ENCODE measurements at places on chromosomes 4 and X.

DNA sequence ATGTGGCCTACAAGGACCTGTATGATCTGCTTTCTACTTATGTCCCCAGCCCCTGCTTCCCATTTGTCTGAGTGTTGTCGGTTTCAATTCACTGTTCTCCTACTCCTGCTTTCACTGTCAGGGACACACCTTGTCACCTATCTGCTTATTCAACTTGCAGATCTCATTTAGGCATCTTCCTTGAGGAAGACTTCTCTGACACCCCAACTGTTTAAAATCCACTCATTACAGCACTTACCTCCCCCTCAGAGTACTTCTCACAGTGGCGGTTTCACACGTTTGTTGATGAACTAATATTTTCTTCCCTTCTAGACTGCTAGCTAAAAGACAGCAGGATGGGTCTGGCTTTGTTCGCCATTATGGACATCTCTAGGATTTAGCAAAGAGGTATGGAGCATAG, 279.9 kb upstream of the TET2 start:
- DNase-seq = no peak

- no peak for DNase-seq
These were observed 876 bp downstream of the MPP1 start for GRCh38 chrX:154804261-154804956.

- DNase-seq = no peak
These were observed 41.9 kb downstream of the MAMLD1 start for GRCh38 chrX:150405006-150405405.

DNA sequence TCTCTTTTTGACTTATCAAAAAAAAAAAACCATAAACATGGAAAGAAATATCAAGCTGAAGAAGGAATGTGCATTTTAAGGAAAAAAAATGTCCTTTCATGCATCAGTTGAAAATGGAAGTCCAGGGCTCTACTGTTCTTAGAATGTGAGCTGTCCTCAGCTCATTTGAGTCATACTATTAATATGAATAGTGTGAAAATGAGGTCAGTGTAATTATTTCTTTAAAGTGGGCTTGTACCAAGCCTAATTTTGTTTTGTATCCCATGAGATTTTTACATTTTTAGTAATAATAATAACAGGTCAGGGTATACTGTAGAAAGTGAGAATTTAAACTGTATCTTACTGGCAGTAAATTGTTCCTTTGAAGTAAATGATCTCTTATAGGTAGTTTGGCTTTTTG, 148.5 kb downstream of the NAA11 start:
- DNase-seq = no peak

GRCh38 chr4:38733663-38734062, 49.1 kb downstream of the TLR10 start:
- DNase-seq = no peak

DNA sequence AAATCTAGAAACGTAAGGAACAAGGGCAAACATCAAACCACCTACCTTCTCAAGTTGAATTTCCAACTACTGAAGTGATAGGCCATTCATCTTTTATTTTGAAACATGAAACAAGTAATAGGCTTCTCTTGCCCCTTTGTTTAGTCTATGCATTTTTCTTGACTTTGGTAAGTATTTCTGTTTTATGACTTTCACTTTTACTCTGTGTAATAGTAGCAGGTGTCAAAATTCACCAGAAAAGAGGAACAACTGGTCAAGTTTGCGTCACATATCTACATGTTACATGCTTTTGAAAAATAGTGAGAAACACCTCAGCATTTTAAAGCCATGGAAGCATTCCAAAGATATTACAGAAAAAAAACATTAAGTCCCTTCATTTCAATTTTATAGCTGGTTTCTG, 157.1 kb upstream of the FTHL17 start:
- DNase-seq = peak; percentile 30

DNA sequence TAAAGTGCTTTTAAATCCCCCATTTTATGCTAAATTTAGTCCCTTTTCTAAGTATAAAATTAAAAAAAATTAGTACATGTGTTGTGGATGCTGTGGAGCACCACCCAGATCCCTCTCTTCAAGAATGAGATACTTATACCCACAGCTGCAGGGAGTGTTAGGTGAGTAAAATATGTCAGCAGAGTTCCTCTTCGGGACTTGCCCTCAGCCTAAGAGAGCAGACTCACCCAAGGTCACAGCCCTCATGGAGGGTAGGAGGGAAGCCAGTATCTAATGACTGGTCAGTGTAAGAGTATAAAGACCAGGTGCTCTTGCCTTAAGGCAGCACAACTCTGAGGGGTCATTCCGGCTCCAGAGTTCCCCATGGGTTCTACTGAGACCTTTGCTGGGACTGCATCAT, 88.5 kb downstream of the REELD1 start:
- DNase-seq = no peak

DNA sequence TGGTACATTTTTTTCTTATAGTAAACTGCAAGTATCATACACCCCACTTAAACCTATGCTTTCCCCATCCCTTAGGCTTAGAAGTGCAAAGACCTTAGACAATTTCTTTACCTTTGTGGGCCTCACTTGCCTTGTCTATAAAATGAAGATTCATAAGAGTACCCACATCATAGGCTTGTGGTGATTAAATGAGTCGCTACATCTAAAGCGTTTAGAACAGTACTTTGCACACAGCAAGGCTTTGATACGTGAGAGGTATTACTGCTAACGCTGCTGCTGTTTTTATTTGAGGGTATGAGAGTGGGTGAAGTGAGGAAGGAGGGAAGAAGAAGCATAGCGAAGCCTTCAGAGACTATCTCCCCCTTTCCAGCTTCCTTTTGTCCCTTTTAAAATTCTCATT, 87.8 kb upstream of the RPS6KA3 start:
- no peak for DNase-seq

DNA sequence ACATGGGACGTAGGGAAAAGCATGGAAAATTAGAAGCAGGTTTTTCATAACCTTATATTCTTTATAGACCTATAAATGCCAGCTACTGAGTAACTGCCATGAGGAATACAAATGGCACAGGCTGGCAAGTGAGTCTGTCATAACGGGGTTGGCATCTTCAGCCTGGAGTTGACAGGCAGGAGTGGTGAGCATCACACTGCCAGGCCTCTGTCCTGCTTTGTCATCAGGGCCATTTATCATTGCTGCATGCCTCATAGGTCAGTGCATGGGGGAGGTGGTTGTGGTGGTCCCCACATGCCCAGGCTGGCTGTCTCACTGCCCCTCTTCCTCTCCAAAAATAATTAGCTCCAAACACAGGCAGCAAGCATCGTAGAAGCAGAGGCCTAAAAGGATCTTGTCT, 72.5 kb downstream of the LNX1 start:
- DNase-seq = no peak

DNA sequence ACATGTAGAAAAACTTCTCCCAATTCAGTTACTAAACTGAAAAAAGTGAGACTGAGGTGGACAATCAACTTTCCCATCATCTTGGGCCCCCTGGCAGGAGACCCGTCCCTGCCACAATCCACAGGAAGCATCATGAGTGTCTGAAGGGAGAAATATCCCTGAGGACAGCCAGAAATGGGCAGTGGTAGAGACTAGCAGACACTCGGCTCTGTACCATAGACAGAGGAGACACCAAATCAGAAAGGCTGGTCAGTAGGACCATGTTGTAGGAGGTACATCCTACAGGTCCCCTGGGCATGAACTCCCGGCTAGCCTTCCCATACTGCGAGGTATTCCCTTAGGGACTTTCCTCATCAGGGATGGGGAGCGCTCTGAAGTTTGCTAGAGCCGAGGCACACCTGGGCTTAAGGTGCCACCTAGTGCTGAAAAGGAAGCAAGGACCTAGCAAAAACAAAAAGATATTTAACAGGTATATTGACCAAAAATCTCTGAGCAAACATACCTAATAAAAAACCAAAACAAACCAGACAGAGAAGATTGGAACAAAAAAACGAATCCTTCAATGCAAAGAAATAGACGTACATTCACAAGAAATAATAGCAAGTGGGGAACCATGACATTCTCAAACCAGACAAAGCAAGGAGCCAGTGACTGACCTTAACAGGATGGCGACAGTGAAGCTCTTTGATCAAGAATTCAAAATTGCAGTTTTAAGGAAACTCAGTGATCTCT, 55.6 kb downstream of the HAUS3 start:
- no peak for DNase-seq

DNA sequence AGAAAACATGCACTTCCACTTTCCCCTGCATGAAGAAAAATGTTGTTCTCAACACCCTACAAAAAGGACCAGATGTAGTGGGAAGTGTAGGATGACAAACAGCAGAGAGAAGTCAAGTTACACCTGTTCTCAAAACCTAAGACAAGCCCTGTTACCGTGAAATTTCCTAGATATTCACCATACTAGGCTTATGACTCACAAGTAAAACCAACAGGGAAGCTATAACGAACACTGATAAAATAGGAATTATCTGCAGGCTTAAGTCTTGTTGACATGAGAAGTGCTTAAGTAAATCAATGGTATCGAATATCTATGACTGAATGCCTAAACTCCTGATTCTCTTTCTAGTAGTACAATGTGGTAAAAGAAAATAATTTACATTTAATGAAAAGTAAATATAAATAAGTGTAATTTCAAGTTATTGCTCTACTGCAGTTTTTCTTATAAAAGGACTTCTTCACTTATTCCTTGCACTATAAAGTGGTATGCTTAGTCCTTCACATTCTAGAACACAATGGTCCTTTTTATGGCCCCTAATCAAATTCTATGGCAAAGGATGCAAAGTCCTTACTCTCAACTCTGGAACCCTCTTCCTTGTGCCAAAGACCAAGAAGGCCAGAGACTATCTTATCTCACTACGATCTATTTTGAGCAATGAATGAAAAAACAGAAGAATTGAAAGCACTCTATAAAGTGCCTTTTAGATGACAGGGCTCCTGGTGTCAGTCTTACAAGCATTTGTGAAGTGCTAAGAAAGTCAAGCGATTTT, 19.6 kb downstream of the AP1S2 start:
- DNase-seq = no peak

GRCh38 chr4:7281691-7282665, 89.6 kb downstream of the SORCS2 start:
- DNase-seq = no peak

GRCh38 chr4:7782783-7783182, 156.9 kb downstream of the AFAP1 start:
- DNase-seq = no peak

GRCh38 chr4:124210746-124211145, 501.8 kb downstream of the ANKRD50 start:
- no peak for DNase-seq

GRCh38 chr4:12519426-12519825, 964.7 kb downstream of the RAB28 start:
- DNase-seq = no peak

DNA sequence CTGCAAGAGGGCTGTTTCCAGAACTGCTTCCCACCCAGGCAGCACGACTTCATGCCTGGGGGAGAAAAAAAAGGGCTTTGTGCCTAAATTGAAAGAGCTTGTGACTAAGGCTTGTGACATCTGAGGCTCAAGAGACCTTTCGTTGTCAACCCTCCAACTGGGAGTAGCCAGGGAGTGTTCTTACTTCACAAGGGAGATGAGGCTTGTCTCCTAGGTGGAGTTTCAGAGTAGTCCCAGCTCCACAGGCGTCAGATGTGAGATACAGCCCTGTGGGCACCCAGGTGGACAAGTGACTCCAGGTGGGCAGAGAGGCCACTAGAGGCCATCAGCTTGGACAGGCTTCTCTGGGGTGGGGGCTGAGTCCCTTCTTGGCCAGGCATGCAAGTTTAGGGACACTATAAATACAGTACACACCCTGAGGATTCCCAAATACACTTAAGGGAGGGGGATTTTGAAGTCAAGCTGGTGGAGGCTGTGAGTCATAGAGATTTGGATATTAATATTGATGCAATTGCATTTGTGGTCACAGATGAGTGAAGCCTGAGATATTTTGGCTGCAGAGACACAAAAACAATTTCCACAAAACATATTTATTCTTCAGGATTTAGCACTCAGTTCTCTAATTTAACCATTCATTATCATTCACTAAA, 40.1 kb upstream of the SETD7 start:
- no peak for DNase-seq

DNA sequence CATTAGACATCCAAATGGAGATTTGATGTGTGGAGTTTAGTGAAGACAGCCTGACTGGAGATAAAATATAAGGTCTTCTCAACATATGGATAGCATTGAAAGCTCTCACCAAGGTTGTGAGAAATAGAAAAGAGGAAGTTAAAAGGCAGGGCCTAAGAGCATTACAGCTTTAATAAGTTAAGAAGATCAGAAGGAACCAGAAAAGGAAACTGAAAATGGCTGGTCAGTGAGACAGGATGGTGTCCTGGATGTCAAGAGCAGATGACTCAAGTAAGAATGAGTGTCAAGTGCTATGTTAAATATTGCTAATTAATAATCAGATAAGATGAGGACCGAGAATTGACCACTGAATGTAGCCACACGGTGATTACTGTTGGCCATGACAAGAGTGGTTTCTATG, 642.9 kb downstream of the STPG2 start:
- DNase-seq = peak; percentile 9

DNA sequence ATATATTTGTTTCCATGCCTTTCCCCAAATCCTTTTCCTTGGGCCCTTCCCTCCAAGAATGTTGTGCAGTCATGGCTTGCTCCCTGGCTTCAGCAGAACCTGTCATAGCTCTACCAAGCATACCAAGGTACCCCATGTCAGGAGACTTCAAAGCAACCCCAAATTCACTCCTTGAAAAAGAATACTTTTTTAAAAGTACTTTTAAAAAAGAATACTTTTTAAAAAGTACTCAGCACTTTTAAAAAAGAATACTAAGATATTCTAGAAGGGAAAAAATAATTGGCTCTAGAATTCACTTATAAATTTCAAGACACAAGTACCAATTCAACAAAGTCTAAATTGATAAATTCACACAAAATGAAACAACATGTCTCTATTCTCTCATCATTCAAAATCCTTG, 76.0 kb downstream of the NR3C2 start:
- no peak for DNase-seq

GRCh38 chr4:3781193-3781886, 15.2 kb downstream of the ADRA2C start:
- DNase-seq = no peak

GRCh38 chr4:151824656-151825055, 63.8 kb upstream of the GATB start:
- no peak for DNase-seq

- no peak for DNase-seq
These were observed 8.1 kb upstream of the DTHD1 start for GRCh38 chr4:36273276-36273675.
